ENCODE measurements at places on chromosomes 13 and 19. TPM values are rescaled to one million over a fixed set of nuclear protein-coding genes. Genes with fewer than 3 reads are reported as not detected.

CERS1 gene
- total RNA-seq: 6.1 TPM

IFNL1 gene
- total RNA-seq: not detected

EID2B gene
- 9.1 TPM for total RNA-seq

SCAMP4 gene
- total RNA-seq: 29.2 TPM

SEMA6B gene
- total RNA-seq: 108 TPM

ZNF799 gene
- 7.5 TPM for total RNA-seq

CLEC11A gene
- 3.0 TPM for total RNA-seq

ONECUT3 gene
- total RNA-seq: not detected

C5AR1 gene
- not detected for total RNA-seq

DNA sequence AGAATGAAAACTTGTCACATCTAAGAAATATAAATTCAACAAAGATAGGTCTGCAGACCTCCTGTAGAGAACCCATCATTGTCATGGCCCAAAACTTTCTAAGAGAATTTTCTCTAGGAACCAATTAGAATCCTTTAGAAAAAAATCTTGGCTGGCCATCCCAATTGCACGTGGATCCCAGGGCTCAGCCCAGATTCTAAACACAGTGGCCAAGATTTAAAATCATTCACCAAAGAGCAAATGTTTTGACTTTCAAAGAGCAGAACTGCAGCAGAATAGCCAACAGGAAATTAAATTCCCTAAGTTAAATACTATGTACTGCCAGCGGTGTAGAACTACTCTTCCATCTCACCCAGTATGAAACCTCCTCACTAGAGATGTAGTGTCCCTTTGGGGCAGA is 21.3 kb downstream of the IPO5 start:
- no peak overlapping the region for H3K27ac ChIP-seq
- DNase-seq: no peak
- peaks cover 8% of the 10 kb centered on the region for H3K4me1 ChIP-seq
- H3K4me3 ChIP-seq: no peak overlapping the region
- H3K36me3 ChIP-seq: no peaks in the 10 kb centered on the region

GRCh38 chr13:87894059-87894458 is 222.9 kb downstream of the SLITRK5 start:
- H3K4me1 ChIP-seq: no peaks in the 10 kb centered on the region
- no peak for DNase-seq
- H3K27ac ChIP-seq: no peak overlapping the region
- no peaks in the 10 kb centered on the region for H3K36me3 ChIP-seq
- no peak overlapping the region for H3K4me3 ChIP-seq

DNA sequence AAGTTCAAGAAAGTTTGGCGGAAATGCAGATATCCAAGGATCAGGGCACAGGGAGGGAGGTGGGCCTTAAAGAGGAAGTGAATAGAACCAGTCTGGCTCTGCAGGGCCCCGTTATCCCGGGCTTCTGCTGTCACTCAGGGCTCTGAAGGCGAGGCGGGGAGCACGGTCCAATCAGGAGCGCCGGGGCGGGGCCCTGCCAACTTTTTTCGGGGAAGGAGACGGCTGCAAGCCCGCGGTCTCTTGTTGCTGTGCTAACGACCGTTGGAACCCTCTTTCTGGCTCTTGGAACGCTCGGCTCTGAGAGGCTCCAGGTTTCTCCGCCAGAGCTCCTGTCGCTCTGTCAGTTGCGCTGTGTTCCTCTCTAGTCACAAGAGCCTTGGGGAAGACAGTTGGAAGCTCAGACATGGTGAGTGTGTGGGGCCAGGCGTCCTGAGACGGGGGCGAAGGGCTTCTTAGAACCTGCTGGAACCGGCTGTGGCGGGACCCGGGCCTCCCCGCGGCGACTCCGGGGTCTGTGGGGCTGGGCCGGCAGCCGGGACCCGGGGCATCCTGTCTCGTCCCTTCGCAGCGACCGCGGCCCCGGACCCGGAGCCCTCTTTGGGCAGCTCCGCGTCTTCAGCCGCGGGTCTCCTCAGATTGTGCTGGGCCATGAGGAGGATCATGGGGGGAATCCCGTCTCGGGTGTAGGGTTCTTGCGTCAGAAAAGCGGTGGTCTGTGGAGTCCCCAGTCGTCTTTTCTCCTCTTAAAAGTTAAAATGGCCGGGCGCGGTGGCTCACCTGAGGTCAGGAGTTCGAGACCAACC is 27.7 kb downstream of the ZNF844 start:
- DNase-seq: peak; percentile 98
- no peaks in the 10 kb centered on the region for H3K4me1 ChIP-seq
- H3K4me3 ChIP-seq: peak overlapping the region; percentile 72
- H3K36me3 ChIP-seq: peaks cover 22% of the 10 kb centered on the region

DNA sequence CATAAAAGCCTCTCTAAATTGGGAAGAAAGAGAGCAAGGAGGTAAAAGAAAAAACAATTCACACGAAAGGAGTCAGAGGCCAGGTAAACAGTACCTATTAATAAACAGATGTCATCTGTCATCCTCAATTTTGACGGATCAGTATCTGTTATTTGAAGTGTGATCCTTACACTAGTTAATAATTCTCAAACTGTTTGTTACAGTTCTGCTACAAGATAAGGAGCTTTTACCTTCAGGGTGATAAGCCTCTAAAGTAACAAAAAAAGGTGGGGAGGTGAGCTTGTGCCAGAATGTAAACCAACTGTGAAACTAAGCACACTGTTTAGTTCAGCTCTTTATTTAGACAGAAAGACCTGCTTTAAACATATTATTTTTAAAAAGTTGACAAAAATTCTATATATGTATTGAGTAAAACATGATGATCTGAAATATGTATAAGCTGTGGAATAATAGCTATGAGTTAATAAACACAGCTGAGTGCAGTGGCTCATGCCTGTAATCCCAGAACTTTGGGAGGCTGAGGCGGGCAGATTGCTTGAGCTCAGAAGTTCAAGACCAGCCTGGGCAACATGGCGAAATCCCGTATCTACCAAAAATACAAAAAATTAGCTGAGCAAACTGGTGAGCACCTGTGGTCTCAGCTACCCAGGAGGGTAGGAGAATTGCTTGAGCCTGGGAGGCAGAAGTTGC is 48.4 kb upstream of the EBPL start:
- DNase-seq: no peak
- H3K4me3 ChIP-seq: no peak overlapping the region
- no peaks in the 10 kb centered on the region for H3K4me1 ChIP-seq

DNA sequence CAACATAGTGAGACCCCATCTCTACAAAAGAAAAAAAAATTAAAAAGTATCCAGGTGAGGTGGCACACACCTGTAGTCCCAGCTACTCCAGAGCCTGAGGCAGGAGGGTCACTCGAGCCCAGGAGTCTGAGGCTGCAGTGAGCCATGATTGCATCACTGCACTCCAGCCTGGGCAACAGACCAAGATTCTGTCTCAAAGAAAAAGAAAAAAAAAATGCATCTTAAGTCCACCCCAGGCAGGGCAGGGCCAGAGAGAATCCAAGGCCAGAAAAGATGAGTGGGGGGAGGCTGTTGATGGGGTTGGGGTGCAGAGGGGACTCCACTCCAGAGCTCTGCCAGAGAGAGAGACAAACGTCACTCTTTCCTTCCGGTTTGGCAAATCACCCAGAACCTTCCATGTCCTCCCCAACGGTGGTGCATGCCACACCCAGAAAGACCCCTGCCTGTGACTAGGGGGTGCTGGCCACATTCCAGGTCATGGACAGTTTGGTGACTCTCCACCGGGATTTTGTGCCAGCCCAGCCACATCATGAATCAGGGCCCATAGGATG is 431 bp downstream of the FUT3 start:
- no peak overlapping the region for H3K4me3 ChIP-seq
- no peaks in the 10 kb centered on the region for H3K27me3 ChIP-seq
- no peak overlapping the region for H3K27ac ChIP-seq
- DNase-seq: no peak

DNA sequence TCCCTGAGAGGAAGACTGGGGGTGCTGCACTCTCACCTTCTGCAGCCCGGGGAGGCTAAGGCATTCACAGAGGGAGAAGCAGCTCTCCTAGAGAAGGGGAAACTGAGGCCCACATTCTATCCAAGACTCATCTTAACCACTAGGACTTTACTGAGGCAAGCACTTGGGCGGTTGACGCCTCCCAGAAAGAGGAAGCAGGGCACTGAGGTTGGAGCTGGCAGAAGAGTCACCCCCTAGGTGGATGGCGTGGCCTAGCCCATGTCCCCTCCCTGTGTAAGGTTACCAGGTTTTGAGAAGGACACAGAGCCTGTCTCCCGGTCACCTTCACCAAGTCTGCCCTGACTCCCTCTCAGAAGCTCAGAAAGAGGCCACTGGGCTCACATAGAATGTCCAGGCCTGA is 2.7 kb downstream of the S1PR2 start:
- H3K4me3 ChIP-seq: no peak overlapping the region
- H3K27ac ChIP-seq: no peak overlapping the region
- no peak for DNase-seq
- H3K27me3 ChIP-seq: no peaks in the 10 kb centered on the region
- H3K4me1 ChIP-seq: no peaks in the 10 kb centered on the region

GRCh38 chr13:36897054-36897616 is 22.9 kb downstream of the SMAD9 start:
- H3K27ac ChIP-seq: no peak overlapping the region
- H3K27me3 ChIP-seq: no peaks in the 10 kb centered on the region
- no peak for DNase-seq
- H3K4me1 ChIP-seq: no peaks in the 10 kb centered on the region
- no peak overlapping the region for H3K4me3 ChIP-seq

DNA sequence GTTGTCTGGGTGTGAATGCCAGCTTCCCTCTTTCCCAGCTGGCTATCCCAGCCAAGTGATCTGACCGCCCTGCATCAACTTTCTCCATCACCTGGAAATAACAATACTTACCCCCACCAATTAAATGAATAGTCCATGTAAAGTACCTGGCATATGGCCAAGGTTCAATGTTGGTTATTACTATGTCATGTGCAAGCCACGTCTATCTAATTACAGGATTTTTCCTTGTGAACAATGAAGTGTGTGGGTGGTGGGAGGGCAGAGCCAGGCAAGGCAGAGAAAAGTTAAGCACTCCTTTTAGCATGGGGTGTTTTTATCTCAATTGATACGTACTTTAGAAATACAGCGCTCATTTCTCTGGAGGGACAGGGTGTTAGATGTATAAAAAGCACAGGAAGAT is 121.1 kb downstream of the NHLRC3 start:
- H3K4me3 ChIP-seq: no peak overlapping the region
- no peak overlapping the region for H3K27ac ChIP-seq
- DNase-seq: peak; percentile 20
- peaks cover 8% of the 10 kb centered on the region for H3K4me1 ChIP-seq
- H3K36me3 ChIP-seq: no peaks in the 10 kb centered on the region

GRCh38 chr13:95704510-95704909 is 27.6 kb downstream of the DNAJC3 start:
- H3K4me1 ChIP-seq: no peaks in the 10 kb centered on the region
- H3K36me3 ChIP-seq: peaks cover 7% of the 10 kb centered on the region
- H3K27ac ChIP-seq: no peak overlapping the region
- H3K27me3 ChIP-seq: no peaks in the 10 kb centered on the region

- DNase-seq: no peak
- no peak overlapping the region for H3K4me3 ChIP-seq
- no peaks in the 10 kb centered on the region for H3K4me1 ChIP-seq
- H3K27me3 ChIP-seq: no peaks in the 10 kb centered on the region
- no peak overlapping the region for H3K27ac ChIP-seq
Observed at GRCh38 chr13:113564331-113565023, 20.1 kb upstream of the TFDP1 start.

Measured in SJCRH30 (cell line).